ENCODE measurements at places on chromosomes 16 and 17.

- DNase-seq, result no peak
Measured at GRCh38 chr16:67447508-67448076, 16.7 kb downstream of the HSD11B2 start.

DNA sequence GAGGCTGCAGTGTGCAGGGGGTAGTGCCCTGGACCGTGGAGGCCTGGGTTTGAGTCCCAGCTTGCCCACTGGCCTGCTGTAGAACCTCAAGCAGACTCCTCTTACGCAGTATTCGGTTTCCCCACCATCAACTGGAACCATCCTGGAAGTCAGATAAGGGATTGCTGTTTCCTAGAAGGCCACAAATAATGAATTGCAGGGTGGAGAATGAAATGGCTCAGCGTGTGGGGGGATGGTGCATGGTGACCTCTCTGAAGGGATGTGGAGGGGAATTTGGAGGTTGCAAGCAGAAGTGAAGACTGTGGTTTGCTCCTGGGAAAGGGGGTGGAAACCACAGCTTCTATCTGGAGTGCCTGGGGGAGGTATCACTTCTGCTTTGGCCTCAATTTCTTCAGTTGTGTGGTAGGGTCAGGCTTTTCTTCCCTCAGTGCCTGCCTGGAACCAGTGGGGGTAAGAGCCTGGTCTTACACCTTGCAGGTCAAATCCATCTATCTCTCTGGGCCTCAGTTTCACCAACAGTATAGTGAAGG, 1.7 kb downstream of the ADGRG5 start:
- DNase-seq, result no peak

- DNase-seq, result no peak
Measured at GRCh38 chr16:88458039-88458772, 5.1 kb downstream of the ZFPM1 start.

DNA sequence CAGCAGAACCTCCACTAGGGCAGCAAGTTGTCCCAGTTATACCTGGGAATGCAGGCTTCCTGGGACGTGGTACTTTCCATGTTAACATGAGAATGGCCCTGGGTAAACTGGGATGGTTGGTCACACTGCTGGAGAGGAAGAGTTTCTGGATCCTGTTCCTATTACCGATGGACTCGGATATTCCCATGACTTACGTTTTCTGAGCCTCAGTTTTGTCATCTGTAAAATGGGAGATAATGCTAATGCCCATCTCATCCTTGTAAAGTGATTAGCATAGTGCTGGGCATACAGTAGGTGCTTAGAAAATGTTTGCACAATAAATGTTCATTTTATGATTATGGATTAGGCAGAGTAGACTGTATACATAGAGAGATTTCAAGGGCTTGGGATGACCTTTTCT, 280.9 kb upstream of the EEF2KMT start:
- DNase-seq, result no peak

DNA sequence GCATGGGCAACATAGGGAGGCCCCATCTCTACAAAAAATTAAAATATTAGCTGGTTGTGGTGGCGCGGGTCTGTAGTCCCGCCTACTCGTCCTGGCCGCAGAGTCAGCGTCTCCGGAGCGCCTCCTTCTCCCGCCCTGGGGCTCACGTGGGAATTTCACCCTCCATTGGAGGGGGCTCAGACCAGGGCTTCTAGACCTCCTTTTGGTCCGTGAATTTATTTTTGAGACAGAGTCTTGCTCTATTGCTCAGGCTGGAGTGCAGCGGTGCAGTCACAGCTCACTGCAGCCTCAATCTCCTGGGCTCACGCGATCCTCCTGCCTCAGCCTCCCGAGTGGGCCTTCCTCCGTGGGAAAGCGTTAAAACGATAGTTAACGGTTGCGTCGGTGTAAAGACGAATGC, 394 bp upstream of the NME4 start:
- peak; percentile 41 for DNase-seq

All from NCI-H446 treated with DMSO at 0.1 percent for 48 hours (cell line).